ENCODE measurements at places on chromosomes 3 and 15. TPM values are rescaled to one million over a fixed set of nuclear protein-coding genes. Genes with fewer than 3 reads are reported as not detected.

DNA sequence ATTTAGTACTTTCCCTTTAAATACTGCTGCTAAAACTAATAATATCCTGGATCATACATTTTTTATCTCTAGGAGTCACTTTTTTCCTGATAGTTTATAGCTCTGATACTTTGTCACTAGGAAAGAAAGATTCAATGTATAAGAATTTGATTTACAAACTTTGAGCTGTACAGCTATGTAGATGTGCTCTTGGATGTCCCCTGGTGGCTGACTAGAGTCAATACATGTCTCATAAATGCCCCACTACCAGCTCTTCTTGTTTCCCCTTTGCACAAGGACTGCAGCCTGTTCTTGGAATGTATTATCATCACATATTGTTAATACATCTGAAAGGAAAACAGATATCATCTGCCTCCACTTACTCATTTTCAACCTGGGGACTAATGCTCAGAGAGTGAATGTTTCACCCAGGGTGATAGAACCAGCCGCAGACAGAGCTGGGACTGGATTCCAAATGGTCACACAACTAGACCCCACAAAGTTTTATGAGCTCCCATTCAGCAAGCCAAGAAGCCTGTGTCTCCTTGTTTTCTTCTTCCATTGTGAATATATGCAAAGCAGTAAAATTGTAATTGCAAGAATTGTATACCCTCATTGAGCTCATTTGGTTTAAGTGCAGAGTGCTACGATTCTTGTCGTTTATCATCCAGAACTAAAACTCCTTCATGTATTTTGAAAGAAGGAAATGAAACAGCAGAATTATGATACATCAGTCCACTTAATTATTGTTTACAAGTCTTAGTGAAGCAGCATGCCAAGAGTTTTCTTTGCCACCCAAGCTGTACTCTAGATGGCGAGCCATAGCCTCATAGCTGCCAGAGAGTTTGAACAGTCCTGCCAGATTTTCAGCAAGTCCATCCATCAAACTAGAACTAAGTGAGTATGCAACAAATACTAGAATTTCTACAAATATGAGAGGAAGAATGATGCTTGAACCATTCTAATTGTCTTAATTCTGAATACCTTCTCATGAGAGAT lies 261.6 kb upstream of the LMCD1 start:
- no peak overlapping the region for H3K4me3 ChIP-seq
- no peaks in the 10 kb centered on the region for H3K36me3 ChIP-seq
- DNase-seq: peak; percentile 39
- H3K4me1 ChIP-seq: no peaks in the 10 kb centered on the region

- H3K4me3 ChIP-seq: no peak overlapping the region
- no peaks in the 10 kb centered on the region for H3K27me3 ChIP-seq
- no peaks in the 10 kb centered on the region for H3K36me3 ChIP-seq
- no peak for DNase-seq
- peaks cover 10% of the 10 kb centered on the region for H3K4me1 ChIP-seq
- H3K27ac ChIP-seq: no peak overlapping the region
Observed at GRCh38 chr15:38042707-38043445, 108.4 kb downstream of the TMCO5A start.

Gene PARP15
- total RNA-seq: 0.26 TPM

DNA sequence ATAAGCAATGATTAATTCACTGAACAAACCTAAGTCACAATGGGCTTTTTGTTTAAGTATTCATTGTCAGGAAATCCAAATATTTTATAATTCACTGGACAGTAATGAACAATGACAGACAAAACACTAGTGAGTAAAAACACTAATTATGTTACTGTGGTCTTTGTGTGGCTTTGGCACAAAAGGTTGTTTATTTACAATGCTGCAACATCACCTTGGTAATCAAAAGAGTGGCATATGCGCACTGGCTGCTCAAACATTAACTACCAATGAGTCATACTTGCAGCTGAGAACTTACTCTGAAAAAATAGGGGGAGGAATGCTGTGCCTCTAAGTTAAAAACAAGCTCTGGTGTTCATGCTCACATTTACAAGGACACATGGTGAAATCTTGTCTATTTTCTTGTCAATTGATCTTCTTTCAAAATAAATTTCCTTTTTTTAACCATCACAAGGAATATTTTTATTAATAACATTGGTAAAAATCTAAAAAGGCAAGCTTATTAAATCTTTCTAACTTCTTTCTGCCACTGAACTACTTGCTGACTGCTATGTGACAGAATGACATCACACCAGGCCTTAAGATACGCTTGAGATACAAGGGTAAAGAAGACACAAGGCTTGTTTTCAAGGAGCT lies 85.2 kb upstream of the PPIB start:
- no peaks in the 10 kb centered on the region for H3K36me3 ChIP-seq
- peaks cover 14% of the 10 kb centered on the region for H3K4me1 ChIP-seq
- peak; percentile 93 for DNase-seq
- H3K4me3 ChIP-seq: no peak overlapping the region
- H3K27me3 ChIP-seq: no peaks in the 10 kb centered on the region
- H3K27ac ChIP-seq: peak overlapping the region; percentile 62

Gene RLBP1
- not detected for total RNA-seq

- H3K36me3 ChIP-seq: no peaks in the 10 kb centered on the region
- no peak overlapping the region for H3K27ac ChIP-seq
- no peak overlapping the region for H3K4me3 ChIP-seq
- DNase-seq: peak; percentile 19
Observed at GRCh38 chr15:38905632-38906031, 341.0 kb upstream of the RASGRP1 start.

Gene ULK4
- 9.7 TPM for total RNA-seq

Gene TGFBR2
- total RNA-seq: 86.5 TPM

DNA sequence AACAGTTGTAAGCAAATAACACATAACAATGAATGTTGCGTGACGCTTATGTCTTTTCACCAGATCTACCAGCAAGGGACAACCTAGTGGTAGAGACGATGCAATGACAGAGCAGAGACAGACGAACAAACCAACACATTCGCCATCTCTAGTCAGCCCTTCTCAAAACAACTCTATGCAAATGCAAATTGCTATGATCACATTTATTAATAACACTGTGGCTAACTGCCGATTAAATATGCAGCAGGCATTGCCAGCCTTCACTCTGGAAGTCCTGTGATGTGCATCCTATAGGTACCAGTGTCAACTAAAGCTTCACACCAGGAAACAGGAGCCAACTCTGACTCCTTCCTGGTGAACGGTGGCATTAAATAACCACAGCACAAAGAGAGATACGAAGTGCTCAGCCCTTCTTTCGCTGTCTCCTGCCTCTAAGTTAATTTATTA lies 94.2 kb downstream of the FOXP1 start:
- H3K27me3 ChIP-seq: no peaks in the 10 kb centered on the region
- H3K36me3 ChIP-seq: no peaks in the 10 kb centered on the region
- no peak for DNase-seq
- H3K4me3 ChIP-seq: no peak overlapping the region

- H3K4me1 ChIP-seq: peaks cover 17% of the 10 kb centered on the region
- H3K27me3 ChIP-seq: no peaks in the 10 kb centered on the region
- H3K36me3 ChIP-seq: no peaks in the 10 kb centered on the region
Observed at GRCh38 chr3:34011171-34012101, 213.0 kb downstream of the PDCD6IP start.

DNA sequence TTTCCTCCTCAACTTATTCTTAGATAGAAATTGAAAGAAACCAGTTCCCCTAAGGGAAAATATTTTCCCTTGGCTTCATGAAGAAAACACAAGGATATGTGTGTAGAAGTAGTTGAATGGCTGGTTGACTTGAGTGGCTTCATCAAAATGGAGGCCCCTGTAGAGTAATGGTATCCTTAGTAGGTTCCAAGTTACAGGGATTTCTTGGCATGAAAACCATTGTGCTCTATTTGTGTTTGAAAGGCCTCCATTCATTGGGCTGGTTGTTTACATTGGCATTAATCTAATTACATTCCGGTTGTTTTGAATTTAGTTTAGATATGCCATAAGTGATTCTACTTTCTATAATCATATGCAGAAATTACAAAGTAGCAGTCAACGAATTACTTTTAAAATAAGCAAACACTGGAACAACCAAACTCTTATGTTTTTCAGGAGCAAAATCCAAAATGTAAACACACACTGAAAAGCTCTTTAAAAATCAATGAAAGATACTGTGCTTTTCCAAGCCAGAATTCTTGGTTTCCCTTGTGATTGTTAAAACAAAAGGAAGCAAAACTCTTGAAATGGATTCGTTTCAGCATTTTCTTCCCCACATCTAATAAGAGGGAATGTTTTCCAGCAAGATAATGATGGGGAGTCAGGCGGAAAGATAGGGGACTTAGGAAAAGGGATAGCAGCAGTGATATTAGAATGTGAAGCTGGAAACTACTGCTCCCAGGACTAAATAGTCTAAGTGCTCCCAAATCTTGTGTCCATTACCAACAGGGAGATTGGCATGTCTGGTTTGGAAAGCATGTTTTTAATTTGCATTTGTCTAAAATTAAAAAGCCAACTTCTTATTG lies 77.0 kb downstream of the EPHA3 start:
- no peaks in the 10 kb centered on the region for H3K36me3 ChIP-seq
- no peak for DNase-seq
- H3K27me3 ChIP-seq: no peaks in the 10 kb centered on the region
- H3K27ac ChIP-seq: no peak overlapping the region
- H3K4me1 ChIP-seq: peaks cover 2% of the 10 kb centered on the region
- no peak overlapping the region for H3K4me3 ChIP-seq

DNA sequence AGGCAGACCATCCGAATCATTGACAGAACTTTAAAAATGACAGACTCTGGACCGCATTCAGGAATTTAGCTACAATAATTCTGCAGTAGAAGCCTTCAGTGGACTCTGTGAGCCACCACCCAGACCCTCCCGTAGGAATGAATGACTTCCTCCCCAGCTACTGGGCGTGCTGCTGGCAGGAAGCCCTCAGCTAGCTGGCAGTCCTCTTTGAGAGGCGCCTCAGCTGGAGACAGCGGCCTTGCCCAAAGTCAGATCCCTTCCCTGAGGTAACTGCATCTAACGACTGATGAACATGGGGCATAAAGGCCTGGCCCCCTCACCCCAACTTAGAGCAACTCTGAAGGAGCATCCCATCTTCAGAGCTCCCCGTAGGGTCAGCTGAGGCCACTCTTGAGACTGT lies 25.8 kb downstream of the CRABP1 start:
- no peaks in the 10 kb centered on the region for H3K4me1 ChIP-seq
- DNase-seq: peak; percentile 40
- H3K27me3 ChIP-seq: no peaks in the 10 kb centered on the region
- H3K4me3 ChIP-seq: no peak overlapping the region
- no peaks in the 10 kb centered on the region for H3K36me3 ChIP-seq

Gene CHRFAM7A
- total RNA-seq: 0.26 TPM

Gene SLC28A2
- total RNA-seq: not detected

Data from fibroblast of lung (primary cell).